Liver (tissue), 10 donors: ENCODE measurements at places on chromosomes 13 and 19. TPM values are rescaled to one million over a fixed set of nuclear protein-coding genes. Genes with fewer than 3 reads are reported as not detected.
A peak's percentile ranks its signal among the peaks of the same experiment; 100 is the strongest.

SIAH3 gene
- under 0.01 TPM for total RNA-seq

PSG11 gene
- total RNA-seq = not detected

PRR12 gene
- total RNA-seq = 2.8 TPM

ARL11 gene
- 1.5 TPM for total RNA-seq

TRAPPC2B gene
- 2.8 TPM for total RNA-seq

PTPRH gene
- total RNA-seq = 3.1 TPM

COG6 gene
- total RNA-seq = 10.7 TPM

ZNF264 gene
- total RNA-seq = 11.3 TPM

WASF3 gene
- 2.2 TPM for total RNA-seq

- H3K27ac ChIP-seq = no peak overlapping the region
- no peak for DNase-seq
- no peak overlapping the region for H3K4me3 ChIP-seq
Measured at GRCh38 chr13:103140001-103140671, 73.9 kb upstream of the SLC10A2 start.

DNA sequence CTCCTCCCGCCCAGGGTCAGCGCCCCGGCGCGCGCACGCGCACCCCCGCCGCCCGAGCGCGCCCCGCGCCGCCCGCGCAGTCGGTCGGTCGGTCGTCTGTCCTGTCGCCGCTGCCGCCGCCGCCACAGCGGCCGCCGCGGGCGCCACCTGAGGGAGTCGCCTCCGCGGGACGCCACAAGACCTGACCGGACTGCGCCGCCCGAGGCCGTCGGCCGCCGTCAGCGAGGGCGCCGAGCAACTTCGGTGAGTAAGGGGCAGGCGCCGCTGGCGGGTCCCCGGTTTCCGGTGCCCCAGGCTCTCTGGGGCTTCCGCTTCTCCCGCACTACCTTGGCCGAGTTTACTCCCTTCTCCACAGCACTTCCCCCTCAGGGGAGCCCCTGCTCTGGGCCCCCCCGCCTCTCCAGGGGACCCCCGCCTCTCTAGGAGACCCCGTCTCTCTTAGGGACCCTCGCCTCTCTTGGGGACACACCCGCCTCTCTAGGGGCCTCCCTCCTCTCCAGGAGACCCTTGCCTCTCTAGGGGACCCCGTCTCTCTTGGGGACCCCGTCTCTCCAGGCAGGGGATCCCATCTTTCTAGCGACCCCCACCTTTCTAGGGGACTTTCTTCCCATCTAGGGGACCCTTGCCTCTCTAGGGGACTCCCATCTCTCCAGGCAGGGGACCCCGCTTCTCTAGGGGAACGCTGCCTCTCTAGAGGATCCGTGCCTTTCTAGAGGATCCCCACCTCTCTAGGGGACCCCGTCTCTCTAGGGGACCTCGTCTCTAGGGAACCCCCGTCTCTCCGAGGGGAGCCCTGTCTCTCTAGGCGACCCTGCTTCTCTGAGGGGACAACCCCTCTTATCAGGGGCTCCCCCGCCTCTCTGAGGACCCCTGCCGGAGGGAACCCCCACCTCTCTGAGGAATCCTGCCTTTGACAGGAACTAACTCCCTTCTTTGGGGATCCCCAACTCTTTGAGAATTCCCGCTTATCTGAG lies 19.3 kb upstream of the GATAD2A start:
- no peaks in the 10 kb centered on the region for H3K27me3 ChIP-seq
- no peaks in the 10 kb centered on the region for H3K36me3 ChIP-seq
- DNase-seq = no peak
- peaks cover 19% of the 10 kb centered on the region for H3K4me1 ChIP-seq

DNA sequence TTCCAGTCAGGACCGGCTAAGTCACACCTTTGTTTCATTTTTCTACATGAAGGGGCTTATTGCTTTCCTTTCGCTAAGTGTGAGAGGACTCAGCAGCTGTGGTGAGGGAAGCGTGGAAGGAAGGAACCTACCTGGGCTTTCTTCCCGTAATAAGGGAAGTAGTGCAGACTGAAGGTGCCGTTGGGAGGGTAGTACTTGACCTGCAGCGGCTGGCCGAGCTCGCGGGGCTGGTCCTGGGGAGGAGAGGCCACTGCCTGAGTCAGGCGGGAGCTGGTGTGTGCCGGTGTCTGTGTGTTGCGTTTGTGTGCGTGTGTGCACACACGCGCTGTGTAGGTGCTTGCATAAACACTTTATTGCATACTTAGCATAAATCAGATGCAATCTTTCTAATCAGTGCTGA lies 7.7 kb downstream of the ATP4B start:
- H3K36me3 ChIP-seq = no peaks in the 10 kb centered on the region
- H3K4me3 ChIP-seq = no peak overlapping the region
- no peak for DNase-seq
- no peaks in the 10 kb centered on the region for H3K27me3 ChIP-seq
- H3K27ac ChIP-seq = no peak overlapping the region

GRCh38 chr13:37416291-37417059 lies 182.1 kb downstream of the POSTN start:
- no peak for DNase-seq
- no peak overlapping the region for H3K4me3 ChIP-seq
- H3K27ac ChIP-seq = no peak overlapping the region
- H3K27me3 ChIP-seq = no peaks in the 10 kb centered on the region
- H3K4me1 ChIP-seq = no peaks in the 10 kb centered on the region

- H3K36me3 ChIP-seq = no peaks in the 10 kb centered on the region
- no peaks in the 10 kb centered on the region for H3K4me1 ChIP-seq
- no peak for DNase-seq
- H3K27me3 ChIP-seq = no peaks in the 10 kb centered on the region
Measured at GRCh38 chr13:85503797-85504196, 295.4 kb downstream of the SLITRK6 start.

GRCh38 chr13:99404005-99404755 lies 97.0 kb upstream of the GPR183 start:
- DNase-seq = no peak
- no peak overlapping the region for H3K4me3 ChIP-seq
- H3K4me1 ChIP-seq = no peaks in the 10 kb centered on the region
- no peaks in the 10 kb centered on the region for H3K36me3 ChIP-seq
- no peak overlapping the region for H3K27ac ChIP-seq

DNA sequence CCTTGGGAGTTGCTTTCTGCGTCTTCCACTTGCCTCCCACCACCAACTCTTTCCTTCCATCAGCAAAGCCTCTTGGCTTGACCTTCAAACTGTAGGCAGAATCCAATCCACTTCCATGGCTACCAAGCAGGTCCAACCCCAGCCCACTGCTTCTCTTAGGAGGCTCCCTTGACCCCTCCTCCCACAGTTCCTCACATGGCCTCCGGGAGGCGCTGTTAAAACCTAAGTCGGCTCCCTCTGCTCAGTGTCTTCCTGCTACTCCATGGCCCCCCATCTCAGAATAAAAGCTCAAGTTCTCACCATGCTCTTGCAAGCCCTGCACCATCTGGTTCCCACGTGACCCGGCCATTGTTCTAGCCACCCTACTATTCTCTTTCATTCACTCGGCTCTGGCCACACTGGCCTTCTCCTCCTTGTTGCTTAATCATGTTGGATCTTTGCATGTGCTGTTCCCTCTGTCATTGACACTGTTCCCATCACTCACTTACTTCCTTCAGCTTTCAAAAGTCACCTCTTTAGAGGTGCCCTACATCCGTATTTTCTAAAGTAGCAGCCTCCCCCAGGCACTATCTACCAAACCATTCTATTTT lies 7.5 kb downstream of the IZUMO2 start:
- H3K27ac ChIP-seq = no peak overlapping the region
- no peaks in the 10 kb centered on the region for H3K27me3 ChIP-seq
- no peak overlapping the region for H3K4me3 ChIP-seq
- H3K4me1 ChIP-seq = no peaks in the 10 kb centered on the region

DNA sequence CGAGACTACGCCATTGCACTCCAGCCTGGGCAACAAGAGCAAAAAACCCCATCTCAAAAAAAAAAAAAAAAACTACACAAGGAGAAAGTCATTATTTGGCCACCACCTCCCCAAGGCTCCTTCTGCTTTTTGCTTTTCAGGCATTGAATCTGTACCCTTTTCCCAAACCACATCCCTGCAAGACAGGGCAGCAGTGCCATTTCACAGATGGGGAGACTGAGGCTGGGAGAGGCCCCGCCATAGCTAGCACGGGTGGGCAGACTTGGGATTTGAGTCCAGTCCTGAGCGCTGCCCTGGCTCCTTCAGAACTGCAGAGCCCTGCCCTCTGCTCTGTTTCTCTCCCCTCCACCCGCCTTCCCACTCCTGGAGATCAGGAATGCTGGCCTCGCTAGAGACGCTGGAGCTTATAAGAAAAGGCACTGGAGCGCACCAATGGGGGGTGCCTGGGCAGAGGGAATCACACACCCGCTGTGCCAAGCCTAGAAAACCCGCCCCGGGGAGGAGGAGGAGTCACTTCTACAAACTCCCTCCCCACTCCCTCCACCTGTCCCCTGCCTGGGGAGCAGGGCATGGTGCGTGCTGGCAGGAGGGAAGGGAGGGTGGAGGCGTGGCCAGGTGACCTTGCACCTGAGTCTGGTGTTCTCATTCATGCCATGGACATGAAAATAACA lies 17.6 kb downstream of the TJP3 start:
- H3K4me1 ChIP-seq = peaks cover 7% of the 10 kb centered on the region
- no peak overlapping the region for H3K4me3 ChIP-seq
- no peak overlapping the region for H3K27ac ChIP-seq
- no peaks in the 10 kb centered on the region for H3K27me3 ChIP-seq
- H3K36me3 ChIP-seq = no peaks in the 10 kb centered on the region
- DNase-seq = no peak

- no peak overlapping the region for H3K4me3 ChIP-seq
- DNase-seq = no peak
- H3K27me3 ChIP-seq = no peaks in the 10 kb centered on the region
- no peaks in the 10 kb centered on the region for H3K36me3 ChIP-seq
- no peaks in the 10 kb centered on the region for H3K4me1 ChIP-seq
Measured at GRCh38 chr19:29188289-29189032, 24.5 kb downstream of the UQCRFS1 start.

- no peak for DNase-seq
- H3K27ac ChIP-seq = peak overlapping the region; percentile 38
- no peaks in the 10 kb centered on the region for H3K27me3 ChIP-seq
- no peaks in the 10 kb centered on the region for H3K36me3 ChIP-seq
- peaks cover 2% of the 10 kb centered on the region for H3K4me1 ChIP-seq
Measured at GRCh38 chr13:30744056-30744680, 8.8 kb downstream of the ALOX5AP start.

DNA sequence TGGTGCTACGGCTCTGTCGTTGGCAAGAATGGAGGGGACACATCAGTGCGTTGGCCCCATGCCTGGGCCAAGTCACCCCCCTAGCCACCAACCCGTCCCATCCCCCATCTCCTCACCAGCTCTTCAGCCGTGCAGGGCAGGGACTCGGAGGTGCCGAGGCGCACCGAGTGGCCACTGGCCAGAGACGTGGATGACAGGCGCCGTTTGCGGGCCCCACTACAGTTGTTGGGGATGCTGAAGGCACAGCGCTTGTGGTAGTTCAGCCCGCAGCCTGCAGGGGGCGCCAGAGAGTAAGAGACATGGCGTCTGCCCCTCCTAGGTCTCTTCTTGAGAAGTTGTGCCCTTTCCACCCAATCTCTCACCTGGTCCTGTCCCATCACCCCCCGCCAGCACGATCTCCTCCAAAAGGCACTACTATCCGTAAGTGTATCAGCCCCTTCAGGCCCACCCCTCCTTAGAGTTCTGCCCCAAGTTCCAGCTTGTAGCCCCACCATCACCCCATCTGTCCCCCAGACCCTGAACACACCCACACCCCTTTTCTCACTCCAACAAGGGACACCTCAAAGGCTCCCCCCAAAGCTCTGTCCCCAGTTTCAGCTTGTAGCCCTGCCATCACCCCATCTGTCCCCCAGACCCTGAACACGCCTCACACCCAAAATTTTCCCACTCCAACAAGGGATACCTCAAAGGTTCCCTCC lies 12.4 kb downstream of the PRKD2 start:
- no peaks in the 10 kb centered on the region for H3K27me3 ChIP-seq
- H3K27ac ChIP-seq = no peak overlapping the region
- DNase-seq = peak; percentile 92
- H3K4me1 ChIP-seq = no peaks in the 10 kb centered on the region
- H3K36me3 ChIP-seq = peaks cover 48% of the 10 kb centered on the region
- H3K4me3 ChIP-seq = no peak overlapping the region

DNA sequence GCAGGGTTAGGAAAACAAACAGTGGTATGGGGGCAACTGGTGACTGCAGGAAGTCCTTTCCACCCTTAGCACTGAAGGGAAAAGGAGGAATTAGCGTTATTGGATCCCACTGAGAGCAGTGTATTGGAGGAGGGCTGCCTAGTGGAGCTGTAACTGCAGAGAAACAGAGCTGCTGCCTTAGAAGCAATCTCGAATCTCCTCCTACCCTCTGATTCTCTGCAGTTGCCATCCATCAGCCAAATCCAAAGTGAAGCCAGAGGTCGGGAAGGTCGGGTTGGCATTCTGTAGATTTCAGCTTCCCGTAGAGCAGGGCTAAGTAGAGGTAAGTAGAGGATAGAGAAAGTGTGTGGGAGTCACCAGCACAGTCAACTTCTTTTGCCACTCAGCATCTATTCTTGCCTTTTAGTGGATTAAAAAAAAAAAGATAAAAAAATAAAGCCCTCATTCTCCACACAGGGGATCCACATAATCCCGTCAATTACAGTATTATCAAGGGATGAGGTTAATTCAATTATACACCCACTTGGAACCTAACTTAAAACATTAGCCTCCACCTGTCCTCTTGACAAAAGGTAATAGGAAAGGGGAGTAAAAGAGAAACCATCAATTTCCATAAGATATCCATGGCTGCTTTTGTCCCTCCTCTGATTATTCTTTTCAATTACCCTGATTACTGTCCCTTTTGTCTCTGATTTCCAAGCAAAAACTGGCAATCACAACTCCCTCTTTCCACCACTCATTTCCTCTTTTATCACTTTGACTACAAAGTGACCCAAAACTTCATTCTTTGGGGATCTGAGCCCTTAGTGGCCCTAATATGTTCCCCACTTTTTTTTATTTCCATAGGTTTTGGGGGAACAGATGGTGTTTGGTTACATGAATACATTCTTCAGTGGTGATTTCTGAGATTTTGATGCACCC lies 234.7 kb downstream of the RBM26 start:
- no peaks in the 10 kb centered on the region for H3K4me1 ChIP-seq
- H3K27ac ChIP-seq = no peak overlapping the region
- H3K27me3 ChIP-seq = peaks cover 4% of the 10 kb centered on the region

- peak overlapping the region; percentile 70 for H3K27ac ChIP-seq
- peaks cover 8% of the 10 kb centered on the region for H3K4me1 ChIP-seq
- no peak for DNase-seq
- H3K4me3 ChIP-seq = no peak overlapping the region
- H3K27me3 ChIP-seq = no peaks in the 10 kb centered on the region
- peaks cover 30% of the 10 kb centered on the region for H3K36me3 ChIP-seq
Measured at GRCh38 chr19:10105509-10106099, 558 bp upstream of the PPAN start.

DNA sequence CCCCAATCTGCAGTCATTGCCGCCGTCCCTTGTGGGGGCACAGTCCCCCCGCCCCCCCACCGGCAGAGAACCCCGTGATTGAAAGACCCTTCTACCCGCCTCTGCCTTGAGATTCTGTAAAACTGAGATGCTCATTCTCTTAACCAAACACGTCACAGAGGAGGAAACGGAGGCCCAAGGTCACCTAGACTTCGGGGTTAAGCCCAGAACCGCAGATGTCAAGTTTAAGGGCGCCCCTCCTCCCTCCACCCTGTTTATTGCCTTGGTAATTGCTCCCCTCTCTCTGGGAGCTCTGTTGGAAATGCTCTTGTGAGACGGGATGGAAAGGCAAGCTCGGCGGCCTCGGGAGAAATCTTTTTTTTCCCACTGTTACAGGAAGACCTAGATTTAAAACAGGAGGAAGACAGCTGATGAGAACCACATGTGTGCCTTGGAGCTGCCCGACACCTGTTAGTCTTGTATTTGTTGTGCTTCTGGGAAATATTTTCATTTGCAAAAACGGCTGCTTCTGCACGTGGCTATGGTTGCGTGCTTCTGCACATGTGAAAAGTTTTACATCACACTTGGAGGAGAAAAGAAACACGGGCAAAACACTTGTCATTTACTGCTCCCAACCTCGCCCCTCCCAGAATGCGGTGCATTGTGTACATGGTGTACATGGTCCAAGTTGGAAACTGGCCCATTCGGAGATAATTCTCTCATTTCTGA lies 1.1 kb upstream of the MED26 start:
- no peak for DNase-seq
- peak overlapping the region; percentile 94 for H3K27ac ChIP-seq
- peaks cover 2% of the 10 kb centered on the region for H3K36me3 ChIP-seq
